Activated T-cell treated with anti-CD3 and anti-CD28 coated beads for 24 hours (primary cell): ENCODE measurements at places on chromosomes 4 and X.

DNA sequence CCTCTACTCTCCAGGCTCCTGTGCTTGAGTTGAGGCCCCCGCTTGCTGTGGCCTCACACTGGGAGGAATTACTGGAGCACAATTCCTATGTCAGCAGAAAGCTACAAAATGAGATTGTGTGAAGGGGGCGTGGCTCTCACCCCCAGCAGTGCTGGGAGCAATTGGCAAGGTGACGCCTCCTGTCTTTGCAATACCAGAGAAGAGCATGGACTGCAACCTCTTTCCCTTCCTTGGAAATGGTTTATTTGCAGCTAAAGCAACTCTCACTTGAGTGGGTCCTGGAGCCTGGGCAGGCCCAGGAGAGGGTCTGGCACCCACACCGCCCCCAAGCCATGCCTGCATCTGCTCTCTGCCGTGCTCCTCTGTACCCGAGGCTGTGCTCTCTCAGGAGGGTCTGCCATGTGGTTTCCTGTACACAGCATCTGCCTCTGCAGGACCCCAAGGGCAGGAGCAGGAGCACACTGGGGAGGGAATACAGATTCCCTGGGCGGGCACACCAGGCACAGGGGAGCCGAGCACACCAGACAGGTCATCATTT lies 32.9 kb upstream of the HGFAC start:
- DNase-seq, result no peak

- DNase-seq, result no peak
Measured at GRCh38 chrX:46791927-46792809, 33.2 kb upstream of the SLC9A7 start.

GRCh38 chrX:31153475-31154047 lies 81.7 kb upstream of the FTHL17 start:
- no peak for DNase-seq

- DNase-seq, result no peak
Measured at GRCh38 chrX:5823903-5824302, 404.8 kb downstream of the NLGN4X start.

- DNase-seq, result no peak
Measured at GRCh38 chr4:74466242-74466641, 21.3 kb downstream of the AREG start.

DNA sequence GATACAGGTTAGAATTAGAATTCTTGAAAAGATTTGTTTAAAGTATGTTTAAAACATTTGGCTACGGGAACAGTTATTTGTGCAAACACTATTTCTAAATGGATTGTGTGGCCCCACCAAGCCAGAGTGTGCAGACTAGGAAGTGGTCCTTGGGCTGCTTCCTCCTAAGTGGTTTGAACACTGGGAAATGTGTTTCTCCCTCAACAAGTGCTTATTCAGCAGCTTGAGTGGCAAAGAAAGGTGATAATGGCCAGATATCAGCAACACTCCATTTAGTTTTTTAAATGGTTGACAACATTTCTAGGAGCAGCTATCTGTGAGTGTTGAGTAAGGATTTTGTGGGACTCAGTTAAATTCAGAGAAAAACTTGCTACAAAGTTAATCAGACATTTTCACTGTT lies 141.4 kb upstream of the LNX1 start:
- DNase-seq, result no peak

DNA sequence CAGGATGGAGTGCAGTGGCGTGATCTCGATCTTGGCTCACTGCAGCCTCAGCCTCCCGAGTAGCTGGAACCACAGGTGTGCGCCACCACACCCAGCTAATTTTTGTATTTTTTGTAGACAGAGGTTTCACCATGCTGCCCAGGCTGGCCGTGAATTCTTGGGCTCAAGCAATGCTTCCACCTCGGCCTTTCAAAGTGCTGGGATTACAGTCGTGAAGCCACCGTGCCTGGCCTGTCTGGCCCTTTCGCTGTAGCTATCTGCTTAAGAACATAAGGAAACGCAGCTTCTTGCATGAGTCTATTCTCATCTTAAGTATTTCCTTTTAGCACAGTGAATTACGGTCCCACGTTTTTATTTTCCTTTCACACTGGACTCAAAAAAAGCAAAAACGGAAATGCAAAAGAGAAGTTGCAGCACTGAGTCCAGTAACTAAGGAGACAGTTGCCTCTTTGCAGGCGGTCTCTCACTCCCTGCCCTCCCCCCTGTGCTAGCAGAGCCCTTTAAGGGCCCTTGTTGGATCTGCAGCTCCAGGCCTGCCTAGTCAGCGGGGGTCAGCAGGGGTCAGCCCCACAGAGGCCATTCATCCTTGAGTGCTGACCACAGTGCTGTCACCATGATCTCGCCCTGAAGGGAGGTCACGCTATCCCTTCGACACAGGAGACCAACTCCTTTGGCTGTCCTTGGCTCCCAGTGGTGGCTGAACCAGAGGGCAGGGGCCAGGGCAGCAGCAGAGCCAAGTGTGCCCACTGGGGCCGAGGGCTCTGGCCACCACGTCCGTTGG lies 21.8 kb upstream of the TBC1D14 start:
- DNase-seq, result no peak

- DNase-seq, result no peak
Measured at GRCh38 chr4:172578712-172579111, 589.9 kb upstream of the GALNT7 start.

DNA sequence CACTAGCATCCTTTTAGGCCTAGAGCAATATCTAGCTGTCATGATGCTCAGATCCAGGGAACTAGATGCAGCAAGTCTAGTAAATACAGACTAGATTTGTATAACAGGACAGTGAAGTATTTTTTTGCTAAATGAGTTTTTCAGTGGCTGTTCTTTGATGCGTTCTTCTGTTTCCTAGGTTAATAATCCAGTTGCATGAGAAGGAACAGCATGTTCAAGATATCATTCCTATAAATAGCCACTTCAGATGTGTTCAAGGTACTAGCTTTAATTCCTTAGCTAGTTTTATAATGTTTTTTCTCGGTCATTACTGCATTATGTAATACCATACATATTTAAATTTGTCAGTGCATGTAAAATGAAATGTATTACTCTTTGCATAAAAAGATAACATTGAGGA lies 4.7 kb downstream of the OCRL start:
- no peak for DNase-seq

GRCh38 chr4:114922592-114922933 lies 190.9 kb downstream of the NDST4 start:
- DNase-seq, result no peak

DNA sequence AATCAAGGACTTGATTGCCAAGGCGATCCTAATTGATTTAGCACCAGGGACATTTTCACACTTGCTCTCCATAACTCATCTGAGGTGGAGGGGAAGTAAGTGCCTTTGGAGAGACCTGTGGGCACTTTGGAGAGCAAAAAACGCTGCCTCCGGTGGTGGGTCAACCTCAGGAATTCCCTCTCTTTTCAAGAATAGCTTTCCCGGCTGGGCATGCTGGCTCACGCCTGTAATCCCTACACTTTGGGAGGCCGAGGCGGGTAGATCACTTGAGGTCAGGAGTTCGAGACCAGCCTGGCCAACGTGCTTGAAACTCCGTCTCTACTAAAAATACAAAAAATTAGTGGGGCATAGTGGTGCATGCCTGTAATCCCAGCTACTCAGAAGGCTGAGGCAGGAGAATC lies 49.2 kb downstream of the PRPS1 start:
- DNase-seq, result no peak

DNA sequence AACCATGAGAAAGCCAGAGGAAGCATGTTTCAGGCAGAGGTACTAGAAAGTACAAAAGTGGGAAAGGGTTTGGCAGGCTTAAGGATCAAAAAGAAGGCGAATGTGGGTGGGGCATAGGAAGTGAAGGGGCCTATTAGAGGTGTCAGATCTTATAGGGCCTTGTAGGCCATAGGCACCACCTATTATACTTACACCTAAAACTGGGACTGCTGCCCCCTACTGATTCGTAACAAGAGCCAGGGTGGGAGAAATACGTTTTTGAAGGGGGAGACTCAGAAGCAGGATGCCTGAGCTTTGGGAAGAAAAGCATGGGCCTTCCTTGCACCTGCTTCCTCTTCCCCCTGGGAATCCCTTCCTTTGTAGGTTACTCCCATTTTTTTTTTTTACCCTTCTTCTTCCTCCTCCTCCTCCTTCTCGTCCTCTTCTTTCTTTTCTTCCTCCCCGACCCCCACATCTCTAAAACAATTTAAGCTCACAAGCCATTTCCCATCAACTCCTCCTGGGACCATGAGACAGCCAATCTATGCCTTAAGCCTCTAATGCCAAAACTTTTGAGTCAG lies 40.7 kb upstream of the GPC3 start:
- DNase-seq, result no peak

DNA sequence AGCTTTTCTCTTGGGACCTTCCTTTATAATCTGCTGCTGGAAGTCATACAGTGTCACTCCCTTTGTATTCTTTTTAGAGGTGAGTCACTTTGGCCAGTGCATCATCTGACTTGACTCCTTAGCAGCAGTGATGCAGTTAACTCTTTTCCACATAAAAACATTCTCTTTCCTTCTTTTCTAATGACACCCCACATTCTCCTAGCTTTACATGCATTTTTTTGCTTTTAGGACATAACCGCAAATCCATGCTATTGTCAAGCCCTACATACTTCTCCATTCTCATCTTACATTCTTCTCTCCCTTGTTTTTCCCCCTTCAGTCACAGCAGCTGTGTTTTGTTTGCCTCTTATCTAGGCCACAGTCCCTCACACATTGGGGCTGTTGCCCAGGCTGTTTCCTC lies 55.1 kb downstream of the ZNF330 start:
- DNase-seq, result no peak

- DNase-seq, result no peak
Measured at GRCh38 chrX:66007851-66008250, 32.0 kb downstream of the VSIG4 start.

DNA sequence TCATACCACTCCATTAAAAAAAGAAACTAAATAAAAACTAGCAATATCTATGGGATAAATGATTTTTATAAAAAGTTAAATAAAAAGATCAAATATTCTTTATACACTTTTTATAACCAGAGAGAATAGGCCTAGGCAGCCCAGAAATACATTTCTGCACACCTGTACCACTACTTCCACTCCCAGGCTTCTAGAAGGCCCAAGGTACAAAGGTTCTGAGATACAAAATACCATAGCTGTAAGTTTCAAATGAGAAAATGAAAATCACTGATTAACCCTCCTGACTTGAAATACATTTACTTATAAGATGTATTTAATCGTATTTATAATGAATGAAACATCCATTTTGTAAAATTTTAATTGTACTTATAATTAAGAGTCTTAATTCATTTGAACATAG lies 226.5 kb upstream of the MAB21L2 start:
- DNase-seq, result no peak

DNA sequence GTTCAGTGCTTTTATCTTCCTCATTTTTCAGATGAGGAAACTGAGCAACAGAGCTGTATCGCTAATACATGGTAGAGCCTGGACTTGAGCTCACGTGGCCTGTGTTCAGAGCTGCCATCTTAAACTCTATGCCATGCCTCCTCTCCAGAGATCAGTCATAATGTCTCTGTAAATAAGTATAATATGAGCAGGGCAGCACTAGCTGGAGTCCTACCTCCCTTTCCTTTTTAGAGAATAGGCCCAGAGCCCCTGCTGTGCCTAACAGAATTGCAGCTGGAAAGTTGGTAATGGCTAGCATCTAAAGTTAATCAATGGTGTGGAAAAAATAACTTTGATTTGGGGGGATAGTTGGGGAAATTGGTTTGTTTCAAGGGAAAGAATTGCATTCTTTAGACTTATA lies 20.4 kb downstream of the CASP6 start:
- no peak for DNase-seq

GRCh38 chr4:48681856-48682255 lies 98.2 kb downstream of the FRYL start:
- DNase-seq, result no peak

GRCh38 chrX:1239681-1240142 lies 27.3 kb upstream of the CRLF2 start:
- DNase-seq, result no peak

- DNase-seq, result no peak
Measured at GRCh38 chrX:6821730-6822129, 286.8 kb upstream of the VCX3A start.

DNA sequence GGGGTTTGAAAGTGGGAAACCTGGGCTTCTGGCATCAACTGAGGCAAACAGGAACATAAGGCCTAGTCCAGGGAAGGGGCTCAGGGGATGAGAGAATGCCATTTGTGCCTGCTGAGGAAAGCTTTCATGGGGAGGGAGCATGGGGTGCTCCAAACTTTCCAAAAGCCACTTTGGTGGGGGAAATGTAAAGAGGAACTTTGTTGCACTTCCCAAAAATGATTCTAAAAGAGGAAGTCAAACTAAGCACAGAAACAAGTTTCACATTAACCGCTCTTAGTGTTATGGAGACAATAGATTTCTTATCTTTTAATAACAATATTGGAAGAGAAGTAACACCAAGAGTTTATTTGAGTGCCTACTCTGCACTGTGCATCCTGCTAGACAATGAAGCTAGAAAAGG lies 32.3 kb downstream of the GAB3 start:
- DNase-seq, result no peak

DNA sequence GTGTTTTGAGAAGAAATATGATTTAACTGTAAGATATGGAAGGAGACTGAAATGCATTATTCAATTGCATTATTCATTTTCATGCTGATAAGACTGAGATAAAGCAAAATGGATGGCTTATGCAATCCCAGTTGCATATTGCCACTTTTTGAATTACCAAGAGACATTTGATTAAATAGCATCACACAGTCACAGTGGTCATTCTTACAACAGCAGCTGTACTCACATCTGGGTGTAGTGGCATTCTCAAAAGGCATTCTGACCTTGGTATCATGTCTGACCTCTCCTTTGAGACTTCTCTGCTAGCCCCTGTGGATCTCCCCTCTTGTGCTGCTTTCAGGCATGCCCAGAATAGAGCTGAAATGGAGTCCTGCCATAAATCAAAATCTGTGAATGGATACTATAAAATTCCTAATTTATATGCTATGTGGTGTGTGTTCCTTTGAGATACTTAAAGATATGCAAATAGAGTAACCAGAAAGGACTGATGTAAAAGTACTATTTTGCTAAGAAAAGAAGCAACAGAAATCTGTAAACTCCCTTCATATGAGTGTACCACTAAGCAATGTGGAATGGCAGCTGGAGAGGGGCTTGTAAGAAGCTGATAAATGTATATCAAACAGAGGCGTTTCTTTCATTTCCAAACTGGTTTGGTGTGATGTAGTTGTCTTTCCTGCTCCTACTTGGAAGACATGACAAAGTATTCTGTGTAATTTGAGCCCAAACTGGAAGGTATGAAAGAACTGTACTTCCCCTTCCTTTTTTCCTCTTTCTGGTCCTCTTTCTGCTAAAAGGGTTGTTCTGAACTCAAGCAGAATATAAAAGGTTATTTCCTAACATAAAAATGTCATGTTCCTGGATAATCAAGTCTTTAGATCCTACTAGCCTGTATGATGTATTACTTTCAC lies 25.4 kb upstream of the METAP1 start:
- DNase-seq, result no peak

DNA sequence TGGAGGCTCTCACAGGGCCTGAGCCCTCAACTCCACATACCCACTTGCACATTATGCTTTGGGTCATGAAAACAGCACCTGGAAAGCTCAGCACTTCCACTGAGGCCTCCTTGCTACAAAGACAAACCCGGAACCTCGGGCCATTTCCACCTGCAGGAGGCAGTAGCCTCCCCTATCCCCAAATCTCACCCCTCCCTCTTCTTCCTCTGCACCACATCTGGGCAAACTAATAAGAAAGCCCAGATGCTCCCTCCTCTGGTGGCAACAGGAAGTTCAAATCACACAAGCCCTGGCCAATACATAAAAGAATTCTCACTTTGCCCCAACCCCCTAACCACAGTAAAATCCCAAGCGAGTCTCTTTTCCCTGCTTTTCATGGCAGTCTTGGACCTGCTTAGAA lies 136.4 kb downstream of the MAPK10 start:
- no peak for DNase-seq
